HepG2 (cell line): ENCODE measurements at places on chromosomes 5 and 9. TPM values are rescaled to one million over a fixed set of nuclear protein-coding genes. Genes with fewer than 3 reads are reported as not detected.

DNA sequence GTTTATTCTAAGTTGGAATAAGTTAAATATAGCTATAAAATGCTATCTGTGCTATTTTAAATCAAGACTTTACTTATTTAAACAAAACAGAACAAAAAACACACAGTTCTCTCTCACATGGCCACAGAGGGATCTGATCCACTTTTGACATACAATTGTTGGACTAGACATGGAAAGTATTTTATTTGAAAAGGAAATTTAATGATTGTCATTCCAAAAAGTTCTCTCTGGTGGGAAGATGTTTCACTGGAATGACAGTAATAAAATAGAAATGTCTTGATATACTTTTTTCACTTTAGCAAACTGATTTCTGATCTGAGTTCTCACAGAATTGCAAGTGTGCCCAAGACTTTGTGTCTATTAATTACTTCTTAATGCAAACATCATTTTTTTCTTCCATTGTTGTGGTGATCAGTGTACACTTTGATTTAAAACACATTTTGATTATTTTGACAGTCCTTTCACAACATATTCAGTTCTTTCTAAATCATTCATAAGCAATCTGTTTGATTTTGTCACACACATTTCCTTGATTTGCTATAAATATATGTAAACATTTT, 30.1 kb upstream of the MINAR2 start:
- H3K4me3 ChIP-seq, result no peak overlapping the region
- H3K27ac ChIP-seq, result no peak overlapping the region
- no peaks in the 10 kb centered on the region for H3K27me3 ChIP-seq

DNA sequence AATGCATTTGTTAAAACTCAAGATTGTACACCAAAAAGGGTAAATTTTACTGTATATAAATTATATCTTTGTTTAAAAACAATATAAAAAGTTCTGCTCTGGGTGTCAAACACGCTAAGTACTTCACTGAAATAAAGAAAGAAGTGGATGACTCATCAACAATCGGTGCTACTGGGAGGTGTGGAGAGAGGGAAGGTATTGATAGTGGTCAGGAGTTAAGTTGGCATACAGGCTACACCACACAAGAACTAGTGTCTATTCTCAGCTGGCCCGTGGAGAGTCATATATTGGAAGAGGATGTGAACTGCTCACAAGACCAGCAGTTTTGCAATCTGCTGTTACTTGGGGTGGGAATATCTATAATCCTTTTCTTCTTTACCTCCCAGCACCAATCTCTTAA, 145.7 kb upstream of the TRPC7 start:
- H3K4me1 ChIP-seq, result no peaks in the 10 kb centered on the region
- no peak for DNase-seq
- no peak overlapping the region for H3K4me3 ChIP-seq

DNA sequence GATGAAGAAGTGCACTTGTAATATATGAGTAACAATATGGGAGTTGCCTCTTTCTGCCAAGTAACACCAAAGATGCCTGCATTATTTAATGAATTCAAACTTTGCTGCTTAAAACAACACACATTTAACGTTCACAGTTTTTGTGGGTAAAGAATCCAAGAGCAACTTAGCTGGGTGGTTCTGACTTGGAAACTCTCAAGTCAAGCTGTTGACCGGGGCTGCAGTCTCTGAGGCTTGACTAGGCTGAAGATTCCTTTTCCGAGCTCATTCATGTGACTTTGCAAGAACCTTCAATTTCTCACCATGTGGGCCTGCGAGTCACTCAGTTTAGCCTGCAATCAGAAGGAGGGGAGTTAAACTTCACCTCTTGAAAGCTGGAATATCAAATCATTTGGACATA, 53.0 kb upstream of the TRPC7 start:
- no peak overlapping the region for H3K27ac ChIP-seq
- H3K36me3 ChIP-seq, result no peaks in the 10 kb centered on the region

- H3K27me3 ChIP-seq, result peaks cover 5% of the 10 kb centered on the region; the same call in 2 of the 3 replicates
- H3K36me3 ChIP-seq, result no peaks in the 10 kb centered on the region
- no peak overlapping the region for H3K27ac ChIP-seq
These were observed 19.7 kb upstream of the CSF1R start for GRCh38 chr5:150105928-150106615.

Gene DNM1
- 0.13 and 0.15 TPM in 2 replicates for total RNA-seq

Gene LRRC19
- total RNA-seq, result not detected in 2 replicates

Gene SHISAL2B
- total RNA-seq, result not detected in 2 replicates
